ENCODE measurements at places on chromosomes 5 and 9.

DNA sequence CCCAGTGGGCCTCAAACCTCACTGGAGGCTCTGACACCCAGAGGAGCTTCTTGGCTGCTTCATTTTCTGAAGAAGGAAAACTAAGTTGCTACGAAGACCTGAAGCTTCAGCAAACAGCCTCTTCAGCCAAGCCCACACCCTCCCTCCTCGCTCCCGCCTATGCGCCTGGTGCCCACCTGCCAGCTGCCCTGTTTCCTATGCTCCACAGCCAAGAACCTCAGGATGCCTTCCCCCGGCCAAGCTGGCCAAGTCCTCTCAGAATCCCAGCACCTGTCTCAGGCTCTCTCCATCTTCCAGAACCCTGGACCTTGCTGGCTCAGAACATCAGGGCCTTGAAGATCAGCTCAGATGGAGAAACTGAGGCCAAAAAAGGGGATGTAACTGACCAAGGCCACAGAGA, 60.4 kb downstream of the STK10 start:
- DNase-seq: no peak

DNA sequence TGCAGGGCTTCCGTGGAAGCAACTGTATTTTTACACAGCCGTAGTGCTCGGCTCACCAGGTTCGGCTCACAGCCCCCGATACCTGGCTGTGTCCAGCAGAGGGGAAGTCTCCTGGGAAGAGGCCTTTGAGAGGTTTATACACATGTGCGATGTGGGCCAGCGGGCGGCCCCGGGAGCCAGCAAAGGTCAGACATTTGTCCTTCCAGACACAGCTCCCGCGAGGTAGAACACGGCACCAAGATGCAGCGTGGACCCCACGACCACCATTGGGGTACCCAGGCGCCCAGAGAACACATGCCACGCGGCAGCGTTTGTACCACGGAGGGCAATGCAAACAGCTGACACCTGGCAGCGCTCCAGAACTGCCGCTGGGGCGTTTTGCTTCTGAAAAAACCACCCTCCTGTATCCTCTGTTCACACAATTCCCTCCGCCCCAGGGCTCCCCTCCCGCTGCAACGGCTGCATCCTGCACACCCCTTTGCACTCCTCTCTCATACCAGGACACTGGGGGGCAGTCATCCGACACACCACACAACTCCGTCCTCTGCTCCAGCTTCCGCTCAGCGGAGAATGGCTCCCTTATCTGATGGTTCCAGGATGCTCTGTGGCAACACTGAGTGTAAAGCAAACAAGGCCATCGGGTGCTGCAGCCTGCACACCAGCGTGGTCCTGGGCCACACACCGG, 235.3 kb downstream of the SYK start:
- peak; percentile 28 for DNase-seq

GRCh38 chr9:135801070-135801469, 99.1 kb downstream of the KCNT1 start:
- no peak for DNase-seq

DNA sequence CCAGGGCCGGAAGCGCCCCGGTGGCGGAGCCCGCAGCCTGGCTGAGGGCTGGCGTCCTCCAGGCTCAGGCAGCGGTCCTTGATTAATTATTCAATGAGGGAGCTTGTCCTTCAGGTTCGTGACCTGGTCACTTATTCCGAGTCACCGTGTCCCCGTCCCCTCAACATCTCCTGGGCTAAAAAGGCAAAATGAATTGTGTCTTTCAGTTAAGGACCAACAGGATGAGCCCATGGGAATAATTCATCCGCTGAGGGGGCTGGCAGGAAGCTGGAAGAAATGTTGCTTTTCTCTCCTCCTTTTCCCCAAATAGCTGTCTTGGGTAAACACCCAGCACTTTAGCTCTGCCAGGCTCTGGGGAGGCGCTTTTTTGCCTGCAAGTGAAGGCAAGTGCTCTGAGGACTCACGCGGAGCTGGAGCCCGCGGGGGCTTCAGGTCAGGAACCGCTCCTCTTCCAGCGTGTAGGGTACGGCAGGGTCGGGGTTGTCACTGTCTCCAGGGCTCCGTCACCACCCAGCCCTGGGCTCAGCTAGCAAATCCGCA, 13.1 kb downstream of the KCNT1 start:
- DNase-seq: no peak

- no peak for DNase-seq
Measured at GRCh38 chr5:76546497-76547102, 76.6 kb downstream of the F2RL2 start.

Measured in CD8-positive, alpha-beta memory T cell (primary cell).